MCF 10A (cell line): ENCODE measurements at places on chromosomes 2 and 18. TPM values are rescaled to one million over a fixed set of nuclear protein-coding genes. Genes with fewer than 3 reads are reported as not detected.

Gene ASB18
- total RNA-seq = not detected in 2 replicates

Gene TOGARAM2
- total RNA-seq = 0.16 TPM in 1 of 2 replicates, not detected in the other

Gene ABCG8
- not detected in 2 replicates for total RNA-seq

Gene TNS1
- 2.9 and 3.3 TPM in 2 replicates for total RNA-seq

Gene SERPINB11
- not detected in 2 replicates for total RNA-seq

Gene TMEM182
- 5.3 and 5.7 TPM in 2 replicates for total RNA-seq

Gene CCDC121
- total RNA-seq = 0.61 and 2.3 TPM in 2 replicates

Gene MALL
- total RNA-seq = 0.83 and 1.8 TPM in 2 replicates

Gene LIMS4
- total RNA-seq = 1.5 and 1.7 TPM in 2 replicates
